ENCODE measurements at places on chromosomes 6 and 20.

DNA sequence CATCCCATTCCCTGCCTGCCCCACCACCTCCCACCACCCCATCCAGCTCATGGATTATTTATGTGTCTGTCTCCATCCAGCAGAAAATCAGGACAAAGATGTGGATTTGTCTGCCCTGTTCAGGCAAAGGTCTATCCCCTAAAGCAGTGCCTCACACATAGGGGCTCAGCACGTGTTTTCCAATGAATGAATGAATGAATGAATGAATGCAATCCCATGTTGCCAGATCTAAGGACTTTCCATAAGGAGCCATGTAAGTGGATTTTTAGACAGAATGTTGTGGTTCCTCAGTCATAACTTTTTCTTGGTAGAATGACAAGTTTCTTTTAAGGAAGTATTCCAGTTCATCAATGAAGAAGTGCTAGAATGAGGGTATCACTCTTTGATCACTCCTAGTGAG, 133.7 kb downstream of the RNASET2 start:
- no peak for DNase-seq

GRCh38 chr6:12148317-12148801, 136.2 kb downstream of the HIVEP1 start:
- DNase-seq: no peak

DNA sequence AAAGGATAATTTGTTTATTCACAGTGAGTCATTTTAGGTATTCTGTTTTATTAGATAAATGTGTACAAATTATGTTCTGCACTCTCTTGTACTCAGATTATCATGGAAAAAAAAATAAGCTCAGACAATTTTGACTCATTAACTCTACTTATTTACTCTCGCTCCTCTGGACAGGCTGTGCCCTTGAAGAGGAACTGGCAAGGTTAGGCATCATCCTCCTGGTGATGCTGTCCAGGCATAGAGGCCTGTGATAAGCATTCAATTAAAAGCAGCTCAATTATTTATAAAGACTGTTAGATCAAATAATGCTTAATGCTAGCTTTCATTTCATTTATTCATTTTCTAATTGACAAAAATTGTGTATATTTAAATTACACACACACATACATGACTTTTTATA, 518.5 kb downstream of the TENT5A start:
- DNase-seq: no peak

DNA sequence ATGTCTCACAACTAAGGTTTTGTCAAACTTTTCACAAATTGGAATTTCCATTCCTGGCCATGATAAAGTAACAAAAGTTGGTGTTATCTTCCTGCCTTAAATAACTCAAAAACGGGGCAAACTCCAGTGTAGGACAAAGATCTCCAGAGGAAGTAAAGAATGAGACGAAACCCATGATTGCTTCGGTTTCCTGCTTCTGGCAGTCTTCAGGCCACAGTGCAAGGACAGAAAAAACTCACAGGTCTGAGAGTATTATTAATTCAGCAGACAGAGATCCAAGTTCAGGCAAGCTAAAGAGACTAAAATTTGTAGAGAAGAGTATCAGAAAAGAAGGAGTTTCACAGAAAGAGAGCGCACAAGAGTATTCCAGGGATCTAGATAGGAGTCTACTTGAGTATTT, 64.8 kb upstream of the RCAN2 start:
- no peak for DNase-seq

DNA sequence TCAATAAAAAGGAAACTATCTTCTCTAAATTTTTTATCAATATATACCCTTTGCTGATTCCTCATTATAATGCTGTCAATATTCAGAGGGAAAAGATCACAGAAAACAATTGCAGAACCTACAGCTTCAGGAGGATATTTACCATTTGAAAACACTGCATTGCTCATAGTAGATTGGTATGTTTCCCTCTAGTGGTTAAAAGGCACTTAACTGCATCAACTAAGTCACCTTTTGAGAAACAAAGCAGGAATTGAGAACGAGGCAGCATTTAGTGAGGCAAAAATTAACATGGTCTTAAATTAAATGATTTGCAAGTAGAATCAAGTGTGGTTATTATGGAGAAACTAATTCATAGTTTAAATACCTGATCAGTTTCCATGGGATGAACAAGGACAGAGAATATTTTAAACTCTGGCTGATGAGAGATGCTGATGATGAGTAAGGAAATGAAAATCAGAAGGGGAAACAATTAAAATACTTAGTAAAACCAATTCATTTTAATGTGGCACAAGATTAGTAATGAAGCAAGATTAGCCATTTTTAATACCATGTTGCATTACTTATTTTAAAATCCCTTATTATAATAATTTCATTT, 642.1 kb downstream of the EPHA7 start:
- DNase-seq: no peak

- DNase-seq: no peak
Measured at GRCh38 chr6:2795956-2796355, 30.8 kb downstream of the WRNIP1 start.

- no peak for DNase-seq
Measured at GRCh38 chr20:38148328-38149102, 16.6 kb downstream of the TGM2 start.

DNA sequence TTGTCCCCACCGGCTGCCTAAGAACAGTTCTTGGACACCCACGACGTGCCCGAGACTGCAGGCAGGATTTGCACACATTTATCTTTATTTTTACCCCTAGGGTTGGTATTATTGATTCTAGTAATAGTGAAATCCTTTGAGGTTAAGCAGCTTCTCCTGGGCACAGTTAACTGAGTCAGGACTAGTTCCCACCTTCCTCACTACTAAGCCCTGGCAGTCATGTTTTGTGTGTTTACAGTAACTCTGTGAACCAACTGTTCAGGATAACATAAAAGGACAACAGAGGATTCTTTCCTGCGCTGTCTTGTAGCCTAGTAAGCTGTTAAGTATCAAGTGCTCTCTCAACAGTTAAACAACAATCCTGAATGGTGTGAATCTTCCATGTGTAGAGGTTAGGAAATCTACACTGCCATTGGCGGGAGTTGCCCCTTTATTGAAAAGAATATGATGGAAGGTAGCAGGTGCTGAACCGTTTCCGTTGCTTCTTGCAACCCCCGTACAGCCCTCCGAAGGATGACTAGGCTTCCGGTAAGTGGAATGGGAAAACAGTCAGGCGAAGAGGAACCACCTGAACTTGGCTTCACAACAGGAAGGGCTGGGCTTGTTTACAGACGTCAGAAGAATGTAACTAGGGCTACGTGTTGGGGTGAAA, 979 bp upstream of the SOD2 start:
- peak; percentile 29 for DNase-seq

DNA sequence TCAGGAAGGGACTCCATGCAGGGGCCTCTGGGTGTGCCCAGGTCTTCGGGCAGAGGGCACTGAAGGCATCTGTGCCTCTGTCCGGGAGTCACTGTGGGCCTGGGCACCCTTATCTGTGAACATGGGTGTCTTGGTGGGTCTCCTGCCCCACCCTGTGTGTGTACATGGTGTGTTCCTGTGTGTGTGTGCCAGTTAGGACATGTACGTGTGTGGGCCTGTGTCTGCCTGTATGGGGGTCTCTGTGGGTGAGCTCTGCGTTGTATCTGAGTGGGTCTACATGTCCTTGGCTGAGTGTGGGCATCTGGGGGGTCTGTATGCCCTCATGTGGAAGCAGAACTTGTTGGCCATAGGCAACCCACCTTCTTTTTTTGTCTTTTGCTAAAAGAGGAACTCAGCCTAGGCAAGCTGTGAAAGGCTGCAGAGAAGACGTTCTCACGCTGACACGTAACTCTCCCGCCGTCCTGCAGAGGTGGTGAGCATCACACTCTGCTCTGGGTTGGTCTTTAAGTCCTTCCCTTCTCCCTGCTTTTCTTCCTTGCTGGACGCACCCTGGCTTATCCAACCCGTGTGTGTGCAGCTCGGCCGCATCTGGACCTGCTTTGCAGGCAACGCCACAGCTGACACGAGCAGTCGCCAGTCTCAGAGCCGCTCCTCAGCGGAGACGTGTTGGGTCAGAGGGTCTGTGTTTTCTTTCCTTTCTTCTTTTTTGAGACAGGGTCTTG, 532 bp upstream of the NPBWR2 start:
- DNase-seq: no peak
